ENCODE measurements at places on chromosomes 5 and 9.

GRCh38 chr9:78448960-78449673 is 152.2 kb downstream of the PSAT1 start:
- DNase-seq = no peak

GRCh38 chr5:168030912-168031311 is 260.5 kb upstream of the WWC1 start:
- DNase-seq = no peak

DNA sequence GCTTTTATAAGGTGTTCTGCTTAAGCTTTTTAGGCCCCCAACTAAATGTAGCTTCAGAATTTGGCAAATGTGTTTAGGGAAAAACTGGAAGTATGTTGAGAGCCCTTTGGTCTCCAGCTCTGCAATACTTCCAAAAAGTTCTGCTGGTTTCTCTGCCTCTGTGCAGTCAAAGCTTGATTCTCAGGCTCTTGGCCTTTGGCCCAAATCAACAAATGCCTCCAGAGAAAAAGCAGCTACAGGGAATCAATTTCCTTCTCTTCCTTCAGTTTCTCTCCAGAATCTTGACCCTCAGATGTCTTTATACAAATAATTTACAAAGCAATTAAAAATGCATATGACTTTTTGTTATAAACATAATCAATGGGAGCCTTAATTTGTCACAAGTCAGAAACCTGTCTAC is 235.7 kb downstream of the COMMD10 start:
- no peak for DNase-seq

- no peak for DNase-seq
Observed at GRCh38 chr9:124270504-124271335, 13.0 kb downstream of the NEK6 start.

- no peak for DNase-seq
Observed at GRCh38 chr5:39526914-39527477, 102.2 kb upstream of the DAB2 start.

- no peak for DNase-seq
Observed at GRCh38 chr5:77936365-77936693, 160.2 kb upstream of the TBCA start.

DNA sequence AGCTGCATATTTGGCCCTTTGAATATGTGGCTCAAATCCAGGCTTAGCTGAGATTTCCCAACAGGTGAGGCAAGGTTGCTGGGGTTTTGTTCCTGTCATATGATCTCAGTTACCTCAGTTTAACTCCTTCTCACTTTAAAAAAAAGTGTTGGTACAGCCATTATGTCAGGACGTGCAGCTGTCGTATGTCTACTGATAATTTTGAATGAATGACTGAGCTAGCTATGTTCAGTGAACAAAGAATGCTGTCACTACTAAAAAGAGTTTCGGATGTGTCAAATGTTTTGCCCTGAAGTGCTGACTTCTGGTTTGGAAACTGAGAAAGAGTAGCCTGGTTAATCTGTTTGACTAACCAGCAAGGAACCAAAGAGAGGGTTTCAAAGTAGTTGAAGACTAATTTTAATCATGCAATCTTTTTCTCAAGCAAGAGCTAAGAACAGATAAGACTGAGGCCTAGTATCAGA is 106.3 kb upstream of the NR3C1 start:
- no peak for DNase-seq

GRCh38 chr5:169814522-169814921 is 165.8 kb downstream of the INSYN2B start:
- no peak for DNase-seq

- no peak for DNase-seq
Observed at GRCh38 chr9:108395421-108395820, 460.4 kb downstream of the ACTL7B start.

DNA sequence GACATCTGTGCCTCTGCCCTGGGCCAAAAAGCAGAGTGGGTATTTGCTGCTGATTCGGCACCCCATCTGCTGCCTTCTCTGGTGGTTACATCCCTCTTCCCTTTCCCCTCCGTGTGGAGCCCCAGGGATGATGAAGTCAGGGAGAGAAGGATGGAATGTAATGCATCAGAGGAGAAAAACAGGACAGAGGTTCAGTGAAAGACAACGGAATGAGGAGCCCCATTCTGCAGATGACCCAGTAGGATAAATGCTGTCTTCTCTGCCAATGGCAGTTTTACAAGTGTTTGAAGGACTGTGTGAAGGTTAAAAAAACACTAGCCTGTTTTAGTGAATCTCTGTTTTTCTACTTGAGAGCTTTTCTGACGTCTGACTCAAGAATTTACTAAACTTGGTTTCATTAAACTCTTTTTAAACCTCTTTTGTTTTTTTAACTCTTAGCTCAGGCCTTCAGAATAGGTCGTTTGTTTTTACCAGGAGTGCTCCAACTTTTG is 86.3 kb downstream of the NLN start:
- no peak for DNase-seq

GRCh38 chr5:147398860-147399259 is 111.0 kb downstream of the DPYSL3 start:
- no peak for DNase-seq

- DNase-seq = no peak
Observed at GRCh38 chr5:57482671-57483106, at the start of gene ACTBL2. Gene ACTBL2 (minus strand): TSS chr5:57482811. CDS start chr5:57482707, 104 bp downstream.

GRCh38 chr5:2992806-2993205 is 241.3 kb upstream of the IRX2 start:
- no peak for DNase-seq

GRCh38 chr9:94929369-94929756 is 202.9 kb downstream of the AOPEP start:
- no peak for DNase-seq

- no peak for DNase-seq
Observed at GRCh38 chr5:73673161-73673591, 47.2 kb downstream of the ARHGEF28 start.

GRCh38 chr9:89358376-89358916 is 40.1 kb downstream of the SECISBP2 start:
- DNase-seq = no peak

- no peak for DNase-seq
Observed at GRCh38 chr5:452978-453710, 10.2 kb downstream of the EXOC3 start.

GRCh38 chr9:70672161-70672649 is 257.7 kb upstream of the KLF9 start:
- DNase-seq = no peak

GRCh38 chr9:108662956-108663355 is 192.8 kb downstream of the ACTL7B start:
- no peak for DNase-seq

DNA sequence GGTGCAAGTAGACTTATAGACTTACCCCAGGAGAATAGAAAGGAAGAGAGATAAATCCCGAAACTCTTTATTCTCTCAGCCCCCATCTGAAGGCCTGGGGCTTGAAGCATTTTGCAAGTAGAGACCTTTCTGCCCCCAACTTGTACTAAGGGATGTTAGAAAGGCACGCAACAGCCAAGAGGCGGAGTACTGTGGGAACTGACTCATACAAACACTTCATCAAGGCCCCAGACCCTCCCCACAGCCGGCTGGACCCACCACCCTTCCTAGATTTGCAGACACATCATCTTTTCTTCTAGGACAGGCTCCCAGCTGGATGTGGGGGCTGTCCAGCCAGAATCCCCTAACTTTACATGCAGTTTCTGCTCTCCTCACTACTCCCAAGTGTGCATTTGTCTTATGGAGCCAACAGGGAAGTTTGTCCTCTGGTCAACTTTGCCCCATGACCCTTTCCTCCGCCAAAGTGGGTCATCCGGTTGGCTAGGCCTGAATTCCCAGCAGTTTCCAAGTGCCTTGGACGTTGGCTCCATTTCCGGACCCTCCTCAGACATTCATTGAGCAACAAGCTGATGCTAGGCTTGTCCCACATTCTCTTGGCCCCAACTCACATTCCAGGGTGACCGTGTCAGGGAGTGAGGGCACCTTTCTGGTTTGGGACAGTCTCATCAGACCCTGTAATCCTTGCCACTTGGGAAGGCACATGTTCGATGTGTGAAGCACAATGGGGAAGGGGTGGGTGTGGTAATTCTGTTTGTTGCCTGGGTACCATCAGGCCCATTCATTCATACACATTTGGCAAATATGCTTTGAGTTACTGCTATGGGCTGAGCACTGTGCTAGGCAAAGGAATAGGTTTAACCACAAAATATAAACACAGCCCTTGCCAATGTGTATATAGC is 64.6 kb downstream of the ABLIM3 start:
- no peak for DNase-seq
